Spinal cord (tissue), 10 donors: ENCODE measurements at places on chromosomes 7 and 10.

- DNase-seq = no peak
Observed at GRCh38 chr10:89304026-89304425, 2.2 kb downstream of the IFIT2 start.

DNA sequence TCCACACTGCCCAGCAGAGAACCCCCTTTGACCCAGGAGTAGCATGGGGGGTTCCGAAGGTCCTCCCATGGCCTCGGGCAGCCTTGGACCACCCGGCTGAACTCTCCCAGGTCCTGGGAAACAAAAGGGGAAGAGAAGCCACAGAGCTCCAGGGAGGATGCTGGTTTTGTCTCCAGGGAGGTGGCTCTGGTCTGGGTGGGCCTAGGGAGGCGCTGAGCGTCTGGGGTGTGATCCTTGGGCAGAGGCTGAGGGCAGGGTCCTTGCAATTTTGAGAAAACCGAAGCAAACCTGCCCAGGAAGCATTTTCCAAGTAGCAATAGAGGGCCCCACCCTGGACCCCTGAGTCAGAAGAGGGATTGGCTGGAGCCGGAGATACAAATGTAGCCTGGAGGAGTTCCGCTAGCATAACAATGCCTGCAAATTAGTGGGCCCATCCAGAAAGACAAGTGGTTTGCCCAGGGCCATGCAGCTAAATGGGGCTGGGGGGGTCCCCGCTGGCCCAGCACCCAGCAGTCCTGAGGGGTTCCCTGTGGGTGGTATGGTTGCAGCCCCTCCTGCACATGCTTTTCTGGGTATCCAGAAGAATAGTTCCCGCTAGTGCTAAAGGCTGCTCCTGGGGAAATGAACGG lies 2.0 kb downstream of the UTF1 start:
- no peak for DNase-seq

- no peak for DNase-seq
Observed at GRCh38 chr7:149780636-149781419, 7.4 kb upstream of the ZNF467 start.

DNA sequence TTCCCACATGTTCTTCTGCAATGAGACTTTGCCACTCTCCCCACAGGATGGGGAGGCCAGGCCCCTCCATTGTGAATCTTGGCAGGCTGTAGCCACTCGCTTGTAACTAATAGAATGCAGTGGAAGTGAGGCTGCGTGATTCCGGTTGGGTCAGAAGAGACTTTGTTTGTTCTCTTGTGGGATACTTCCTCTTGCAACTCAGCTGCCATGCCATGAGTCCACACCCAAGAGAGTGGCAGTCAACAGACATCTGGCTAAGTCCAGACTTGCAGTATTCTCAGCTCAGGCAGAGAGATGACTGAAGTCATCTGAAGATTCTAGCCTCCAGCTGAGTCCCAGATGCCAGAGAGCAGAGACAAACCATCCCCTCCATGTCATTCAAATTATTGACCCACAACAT lies 153.4 kb upstream of the GDF10 start:
- DNase-seq = no peak

- DNase-seq = no peak
Observed at GRCh38 chr10:44333511-44333910, 51.4 kb downstream of the CXCL12 start.

DNA sequence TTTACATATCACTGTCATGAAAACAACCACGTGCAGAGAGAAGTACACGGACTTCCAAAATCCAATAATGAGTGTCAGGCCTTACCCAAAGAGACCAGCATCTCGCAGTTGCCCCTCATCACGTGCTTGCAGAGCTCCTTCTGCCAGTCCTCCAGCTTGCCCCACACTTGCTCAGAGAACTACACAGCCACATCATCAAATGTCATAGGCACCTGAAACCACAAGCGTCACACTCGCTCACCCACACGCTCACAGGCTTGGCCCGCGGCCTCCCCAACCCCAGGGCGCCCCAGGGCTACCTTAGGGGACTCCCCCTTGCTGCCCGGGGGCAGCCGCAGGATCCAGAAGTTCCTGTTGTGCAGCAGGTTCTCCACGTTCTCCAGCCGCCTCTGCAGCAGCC lies 123.4 kb upstream of the ZNF746 start:
- no peak for DNase-seq

- DNase-seq = no peak
Observed at GRCh38 chr7:82049891-82050533, 280.2 kb upstream of the HGF start.

DNA sequence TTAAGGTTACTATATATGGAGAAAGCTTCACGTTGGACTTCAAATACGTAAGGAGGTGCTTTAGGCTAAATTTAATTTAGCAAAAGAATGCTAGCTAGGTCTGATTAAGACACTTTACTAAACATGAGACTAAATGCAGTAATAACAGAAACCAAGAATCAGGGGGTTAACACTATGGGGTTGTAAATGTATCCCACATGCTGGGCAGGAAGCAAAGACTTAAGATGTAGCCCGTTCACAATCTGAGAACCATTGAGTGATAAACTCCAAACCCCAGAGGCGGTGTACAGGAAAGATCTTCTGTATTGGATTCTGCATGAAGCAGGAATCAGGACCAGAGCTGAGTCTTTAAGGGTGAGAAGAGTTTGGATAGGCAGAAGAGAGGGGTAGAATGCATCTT lies 60.4 kb downstream of the FZD1 start:
- no peak for DNase-seq

DNA sequence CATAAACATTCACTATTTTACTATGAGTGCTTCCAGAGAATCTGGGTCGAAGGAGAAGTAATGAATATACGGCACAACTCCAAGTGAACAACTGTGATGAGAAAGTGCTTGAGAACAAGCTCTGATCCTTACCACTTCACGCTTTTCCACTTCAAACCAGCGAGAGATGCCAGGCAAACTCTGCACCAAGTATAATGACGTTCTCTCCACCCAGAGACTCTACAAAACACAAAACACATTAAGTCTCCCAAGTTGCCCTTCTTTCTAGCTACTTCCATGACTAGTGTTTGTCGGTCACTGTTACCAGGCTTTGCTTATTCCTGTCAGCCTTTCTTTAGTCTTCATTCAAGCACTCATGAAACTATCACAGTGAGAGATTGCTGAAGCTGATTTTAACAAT lies 193.1 kb upstream of the IMMP2L start:
- DNase-seq = no peak

DNA sequence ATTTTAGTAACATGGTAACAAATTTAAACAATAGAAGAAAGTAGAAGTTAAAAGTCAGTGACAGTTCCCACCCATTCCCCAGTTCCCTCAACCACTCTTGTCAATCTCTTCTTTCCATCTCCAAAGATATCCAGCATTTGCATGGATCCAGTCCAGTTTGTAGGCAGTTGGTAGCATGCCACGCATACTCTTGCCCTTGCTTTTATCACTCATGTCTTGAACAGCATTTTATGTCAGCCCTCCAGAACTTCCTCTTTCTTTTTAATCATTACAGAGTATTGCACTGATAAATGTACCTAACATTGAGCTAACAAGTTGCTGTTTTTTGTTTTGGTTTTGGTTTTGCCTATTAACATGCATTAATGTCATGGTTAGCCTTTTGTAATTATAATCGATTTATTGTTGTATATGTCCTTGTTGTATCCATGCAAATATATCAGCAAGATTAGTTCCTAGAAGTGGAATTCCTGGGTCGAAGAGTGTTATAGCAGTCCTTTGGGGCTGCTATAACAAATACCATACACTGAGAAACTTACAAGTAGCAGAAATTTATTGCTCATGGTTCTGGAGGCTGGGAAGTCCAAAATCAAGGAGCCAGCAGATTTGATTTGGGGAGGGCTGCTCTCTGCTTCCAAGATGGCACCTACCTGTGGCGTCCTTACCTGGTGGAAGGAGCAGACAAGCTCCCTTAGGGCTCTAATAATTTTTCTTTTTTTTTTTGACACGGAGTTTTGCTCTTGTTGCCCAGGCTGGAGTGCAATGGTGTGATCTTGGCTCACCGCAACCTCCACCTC lies 25.7 kb downstream of the CHST3 start:
- no peak for DNase-seq

DNA sequence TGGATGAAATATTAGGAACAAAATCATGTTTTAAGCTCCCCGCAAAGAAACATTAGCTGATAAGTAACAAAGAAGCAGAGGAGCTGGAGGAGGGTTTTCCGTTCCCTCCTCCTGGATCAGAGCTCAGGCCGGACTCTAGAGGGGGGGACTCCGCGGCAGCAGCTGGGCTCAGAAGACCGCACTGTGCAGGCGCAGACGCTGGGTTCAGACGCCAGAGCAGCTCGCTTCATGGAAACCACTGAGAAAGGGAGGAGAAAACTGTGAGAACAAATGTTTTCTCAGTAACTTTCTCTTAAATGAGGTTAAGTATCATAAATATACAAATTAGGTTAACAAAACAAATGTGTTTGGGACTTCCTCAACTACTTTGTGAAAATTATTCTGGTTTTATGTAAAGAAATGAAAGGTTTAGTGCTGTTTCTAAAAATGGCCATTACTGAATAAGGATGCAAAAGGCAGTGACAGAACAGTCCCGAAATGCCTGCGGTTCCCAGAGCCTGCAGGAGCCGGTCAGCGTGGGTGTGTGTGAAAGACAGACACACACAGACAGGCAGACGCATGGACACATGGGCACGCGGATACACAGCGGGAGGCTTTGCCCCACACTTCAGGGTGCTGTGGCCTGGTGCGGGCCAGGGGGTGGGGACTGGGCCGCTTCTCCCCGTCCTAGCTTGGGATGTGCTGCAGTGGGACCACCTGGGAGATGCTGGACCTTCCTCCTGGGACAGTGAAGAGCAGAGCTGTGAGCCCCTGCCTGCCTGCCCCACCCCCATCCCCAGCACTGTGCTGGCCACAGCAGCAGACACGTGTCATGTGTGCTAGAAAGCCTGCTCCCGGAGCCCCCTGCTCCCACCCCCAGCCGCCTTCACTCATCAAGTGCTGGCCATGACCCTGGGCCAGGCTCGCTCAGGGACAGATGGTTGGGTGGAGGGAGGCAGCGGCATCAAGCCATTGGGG lies 20.3 kb upstream of the ADGRA1 start:
- no peak for DNase-seq

- peak; percentile 68 for DNase-seq
Observed at GRCh38 chr10:31133792-31134310, 102.2 kb upstream of the ZNF438 start.

GRCh38 chr7:155009570-155010157 lies 6.7 kb upstream of the PAXIP1 start:
- DNase-seq = no peak

DNA sequence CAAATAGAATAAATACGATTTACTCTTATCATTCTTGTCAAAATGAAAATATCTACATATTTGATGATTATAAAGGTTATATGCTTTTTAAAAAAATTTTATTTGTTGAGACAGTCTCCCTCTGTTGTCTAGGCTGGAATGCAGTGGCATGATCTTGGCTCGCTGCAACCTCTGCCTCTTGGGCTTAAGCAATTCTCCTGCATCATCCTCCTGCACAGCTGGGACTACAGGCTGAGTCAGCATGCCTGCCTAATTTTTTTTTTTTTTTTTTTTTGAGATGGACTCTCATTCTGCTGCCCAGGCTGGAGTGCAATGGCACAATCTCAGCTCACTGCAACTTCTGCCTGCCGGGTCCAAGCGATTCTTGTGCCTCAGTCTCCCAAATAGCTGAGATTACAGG lies 48.9 kb downstream of the PUS7 start:
- DNase-seq = no peak

DNA sequence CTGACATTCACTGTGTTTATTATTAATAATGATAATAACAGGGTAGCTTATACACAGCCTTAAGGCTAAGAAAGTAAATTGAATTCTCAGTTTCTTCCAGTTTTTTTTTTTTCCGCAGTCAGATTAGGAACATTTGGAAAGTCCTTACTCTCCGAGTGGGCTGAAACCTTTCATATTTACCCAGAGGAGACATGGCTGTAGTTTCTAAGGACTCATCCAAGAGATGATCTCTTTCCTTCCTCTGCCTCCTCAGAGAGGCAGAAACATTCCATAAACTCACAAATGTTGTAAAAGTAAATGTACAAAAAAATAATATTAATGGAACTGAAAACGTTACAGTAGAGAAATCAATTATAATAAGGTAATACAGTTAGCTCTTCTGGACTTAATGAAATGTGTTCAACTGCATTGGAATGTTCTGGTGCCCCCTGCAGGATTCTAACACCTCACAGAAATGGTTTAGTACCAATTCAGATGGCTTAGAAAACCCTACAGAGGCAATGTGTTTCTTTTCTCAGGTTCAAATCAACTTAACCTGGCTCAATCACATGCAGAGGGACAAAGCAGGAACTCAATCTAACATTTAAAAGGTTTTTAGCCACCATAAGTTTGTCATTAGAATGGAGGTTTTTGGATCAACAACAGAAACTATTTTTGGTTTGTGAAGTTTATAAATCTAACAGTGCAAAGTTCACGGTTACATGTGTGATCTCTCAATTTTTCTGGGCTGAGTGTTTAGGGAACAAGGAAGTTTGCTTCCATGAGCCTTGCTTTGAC lies 71.7 kb downstream of the ICA1 start:
- no peak for DNase-seq

GRCh38 chr7:97357459-97357858 lies 240.0 kb downstream of the SDHAF3 start:
- DNase-seq = no peak

GRCh38 chr7:69510114-69510513 lies 88.2 kb upstream of the AUTS2 start:
- no peak for DNase-seq

GRCh38 chr10:87674943-87675342 lies 15.3 kb downstream of the PAPSS2 start:
- no peak for DNase-seq
